AG10803 (cell line): ENCODE measurements at places on chromosomes 13 and 19.
A peak's percentile ranks its signal among the peaks of the same experiment; 100 is the strongest.

DNA sequence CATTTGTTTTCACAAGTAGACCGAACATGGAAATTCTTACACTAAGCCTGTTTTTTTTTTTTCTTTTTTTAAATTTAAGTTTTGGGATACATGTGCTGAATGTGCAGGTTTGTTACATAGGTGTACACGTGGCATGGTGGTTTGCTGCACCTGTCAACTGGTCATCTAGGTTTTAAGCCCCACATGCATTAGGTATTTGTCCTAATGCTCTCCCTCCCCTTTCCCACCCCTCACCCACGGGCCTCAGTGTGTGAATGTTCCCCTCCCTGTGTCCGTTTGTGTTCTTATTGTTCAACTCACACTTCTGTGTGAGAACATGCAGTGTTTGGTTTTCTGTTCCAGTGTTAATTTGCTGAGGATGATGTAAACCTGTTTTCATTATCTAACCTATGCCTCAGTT is 2.6 kb downstream of the NLRP4 start:
- DNase-seq = no peak

DNA sequence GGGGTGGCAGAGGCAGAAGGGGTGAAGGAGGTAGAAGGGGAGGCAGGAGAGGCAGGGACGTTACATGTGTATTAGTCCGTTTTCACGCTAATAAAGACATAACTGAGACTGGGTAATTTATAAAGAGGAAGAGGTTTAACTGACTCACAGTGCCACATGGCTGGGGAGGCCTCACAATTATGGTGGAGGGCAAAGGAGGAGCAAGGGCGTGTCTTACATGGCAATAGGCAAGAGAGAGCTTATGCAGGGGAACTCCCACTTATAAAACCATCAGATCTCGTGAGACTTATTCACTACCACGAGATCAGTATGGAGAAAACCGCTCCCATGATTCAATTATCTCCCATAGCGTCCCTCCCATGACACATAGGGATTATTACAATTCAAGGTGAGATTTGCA is 19.0 kb upstream of the ACOD1 start:
- DNase-seq = no peak

DNA sequence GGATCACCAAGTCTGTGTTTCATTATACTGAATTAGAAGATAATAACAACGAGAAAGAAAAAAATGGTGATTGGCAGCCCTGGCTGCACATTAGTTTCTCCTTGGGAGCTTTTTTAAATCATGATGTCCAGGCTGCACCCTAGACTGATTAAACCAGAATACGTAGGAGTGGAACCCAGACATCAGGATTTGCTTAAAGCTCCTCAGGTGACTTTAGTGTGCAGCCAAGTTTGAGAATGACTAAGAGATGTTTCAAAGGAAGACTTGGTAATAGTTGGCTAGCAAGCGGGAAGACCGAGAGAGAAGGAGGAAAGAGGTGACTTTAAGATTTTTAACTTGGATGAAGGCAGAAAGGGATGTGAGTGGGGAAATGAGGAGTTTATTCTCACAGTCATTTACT is 71.4 kb upstream of the SERP2 start:
- DNase-seq = no peak

DNA sequence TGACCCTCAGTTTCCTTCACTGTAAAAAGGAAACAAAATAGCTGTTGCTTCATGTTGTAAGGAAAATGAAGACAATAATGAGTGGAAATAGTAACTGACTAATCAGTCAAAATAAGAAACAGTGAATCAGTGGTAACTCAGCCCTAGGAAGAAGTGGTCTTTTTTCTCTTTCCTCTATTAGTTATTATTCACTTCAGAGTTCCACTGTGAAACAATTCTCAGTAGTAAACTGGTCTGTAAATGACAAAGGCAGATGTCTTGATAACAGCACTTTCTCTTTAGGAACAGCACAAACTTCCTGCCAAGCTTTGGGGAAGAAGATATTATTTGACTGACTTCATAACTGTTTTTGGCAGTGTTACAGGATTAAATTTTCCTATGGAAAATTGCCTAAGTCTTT is 600.5 kb upstream of the KLHL1 start:
- DNase-seq = no peak

DNA sequence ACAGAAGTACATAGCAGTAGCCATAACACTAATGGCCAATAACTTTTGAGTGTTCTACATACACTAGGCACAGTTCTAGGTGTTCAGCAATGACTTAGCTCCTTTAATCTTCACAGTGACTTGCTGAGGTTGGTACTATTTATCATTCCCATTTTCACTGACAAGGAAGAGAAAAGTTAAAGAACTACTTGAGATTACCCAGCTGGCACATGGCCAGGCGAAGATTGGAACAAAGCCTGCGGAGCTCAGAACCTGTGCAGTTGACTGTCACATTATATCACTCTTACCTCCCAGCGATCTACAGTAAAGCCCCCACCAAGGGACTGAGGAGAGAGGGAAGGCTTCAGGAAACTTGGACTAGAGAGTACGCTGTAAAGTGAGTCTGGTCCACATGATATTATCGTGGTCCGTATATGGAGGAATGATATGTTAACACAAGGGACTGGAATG is 42.4 kb upstream of the WDFY2 start:
- no peak for DNase-seq

- no peak for DNase-seq
Measured at GRCh38 chr19:18999016-18999758, 34.1 kb downstream of the SUGP2 start.

DNA sequence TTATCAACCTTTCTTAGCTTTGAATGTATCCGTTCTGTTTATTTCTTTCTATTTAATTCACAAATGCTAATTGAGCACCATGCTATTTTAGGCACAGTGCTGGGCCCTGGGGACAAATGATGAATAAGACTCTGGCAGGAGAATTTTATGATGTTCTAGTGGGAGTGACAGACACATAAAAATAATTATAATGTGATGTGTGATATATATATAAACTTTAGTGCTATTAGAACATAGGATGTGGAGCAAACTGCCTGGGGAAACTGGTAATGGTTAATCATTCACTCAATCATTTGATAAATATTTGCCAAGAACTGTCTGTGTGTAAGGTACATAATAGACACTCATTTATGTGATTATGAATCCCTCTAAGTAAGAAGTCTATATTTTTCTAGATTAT is 50.7 kb upstream of the FRY start:
- no peak for DNase-seq

GRCh38 chr13:37443538-37443937 is 155.0 kb downstream of the POSTN start:
- peak; percentile 96 for DNase-seq

DNA sequence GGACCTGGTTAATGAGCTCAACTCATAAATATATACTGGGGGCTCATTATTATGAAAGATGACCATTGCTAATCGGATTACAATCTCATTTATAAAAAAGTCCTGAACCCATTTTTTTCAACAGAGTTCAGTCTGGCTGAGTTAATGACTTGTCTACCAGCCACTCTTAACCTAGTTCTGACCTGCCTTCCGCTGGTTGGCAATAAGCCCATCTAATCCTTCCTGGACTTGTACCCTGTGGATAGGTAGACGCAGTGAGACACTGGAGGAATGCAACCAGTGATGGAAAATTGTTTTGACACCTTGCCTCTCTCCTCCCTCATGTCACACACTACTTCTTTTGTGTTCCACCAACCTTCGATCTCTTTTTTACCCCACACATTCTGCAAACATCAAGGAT is 279.9 kb downstream of the FOXO1 start:
- no peak for DNase-seq

- no peak for DNase-seq
Measured at GRCh38 chr13:80475718-80476117, 134.8 kb upstream of the SPRY2 start.

DNA sequence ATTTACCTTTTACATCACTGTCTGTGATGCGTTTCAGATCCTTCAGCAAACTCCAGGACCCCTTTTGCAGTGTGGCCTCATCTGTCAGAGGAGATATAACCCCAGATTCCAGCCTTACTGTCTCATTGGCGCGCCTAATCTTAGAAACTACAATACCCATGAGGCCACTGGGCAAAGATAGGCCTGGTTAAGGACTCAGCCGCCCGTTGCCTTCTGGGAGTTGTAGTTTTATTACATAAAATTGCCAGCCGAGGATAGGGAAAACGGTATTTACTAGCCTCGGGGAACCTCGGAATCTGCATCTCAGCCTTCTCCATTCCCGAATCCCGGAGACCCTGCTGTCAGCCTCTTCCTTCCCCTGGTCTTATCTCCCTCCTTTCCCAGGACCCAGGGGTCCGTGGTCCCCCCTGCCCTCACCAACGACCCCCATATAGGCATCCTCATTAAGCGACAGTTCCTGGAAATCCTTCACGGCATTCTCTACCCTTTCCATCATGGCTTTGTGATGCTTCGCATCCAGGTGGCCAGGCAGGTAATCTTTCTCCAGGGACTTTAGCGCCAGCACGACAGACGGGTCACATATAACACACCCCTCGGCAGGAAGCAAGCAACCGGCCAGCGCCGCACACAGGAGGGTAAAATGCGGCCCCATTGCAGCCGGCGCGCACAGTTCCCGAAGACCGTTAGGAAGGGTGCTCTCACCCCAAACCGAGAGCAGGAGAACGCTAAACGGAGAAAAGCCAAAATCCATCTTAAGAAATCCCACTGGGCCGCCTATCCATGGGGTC is 1.3 kb downstream of the IZUMO1 start:
- peak; percentile 43 for DNase-seq

DNA sequence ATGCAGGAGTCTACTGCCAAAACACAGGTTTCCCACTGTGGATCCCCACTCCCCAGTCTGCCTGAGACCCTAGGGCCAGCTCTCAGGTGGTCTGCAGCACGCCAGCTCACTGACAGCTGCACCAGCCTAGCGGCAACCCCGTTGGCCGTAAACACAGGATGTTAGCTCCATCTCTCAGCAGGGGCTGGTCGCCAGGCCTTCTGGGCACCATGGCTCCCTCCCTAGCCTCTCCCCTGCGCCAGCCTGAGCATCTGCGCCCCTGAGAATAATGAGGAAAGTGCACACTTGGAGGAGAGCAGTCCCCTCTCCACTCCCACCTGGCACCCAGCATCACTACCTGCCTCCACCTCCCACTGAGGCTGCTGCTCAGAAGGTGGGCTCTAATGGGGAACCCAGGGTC is 20.8 kb upstream of the EPHX3 start:
- DNase-seq = no peak

DNA sequence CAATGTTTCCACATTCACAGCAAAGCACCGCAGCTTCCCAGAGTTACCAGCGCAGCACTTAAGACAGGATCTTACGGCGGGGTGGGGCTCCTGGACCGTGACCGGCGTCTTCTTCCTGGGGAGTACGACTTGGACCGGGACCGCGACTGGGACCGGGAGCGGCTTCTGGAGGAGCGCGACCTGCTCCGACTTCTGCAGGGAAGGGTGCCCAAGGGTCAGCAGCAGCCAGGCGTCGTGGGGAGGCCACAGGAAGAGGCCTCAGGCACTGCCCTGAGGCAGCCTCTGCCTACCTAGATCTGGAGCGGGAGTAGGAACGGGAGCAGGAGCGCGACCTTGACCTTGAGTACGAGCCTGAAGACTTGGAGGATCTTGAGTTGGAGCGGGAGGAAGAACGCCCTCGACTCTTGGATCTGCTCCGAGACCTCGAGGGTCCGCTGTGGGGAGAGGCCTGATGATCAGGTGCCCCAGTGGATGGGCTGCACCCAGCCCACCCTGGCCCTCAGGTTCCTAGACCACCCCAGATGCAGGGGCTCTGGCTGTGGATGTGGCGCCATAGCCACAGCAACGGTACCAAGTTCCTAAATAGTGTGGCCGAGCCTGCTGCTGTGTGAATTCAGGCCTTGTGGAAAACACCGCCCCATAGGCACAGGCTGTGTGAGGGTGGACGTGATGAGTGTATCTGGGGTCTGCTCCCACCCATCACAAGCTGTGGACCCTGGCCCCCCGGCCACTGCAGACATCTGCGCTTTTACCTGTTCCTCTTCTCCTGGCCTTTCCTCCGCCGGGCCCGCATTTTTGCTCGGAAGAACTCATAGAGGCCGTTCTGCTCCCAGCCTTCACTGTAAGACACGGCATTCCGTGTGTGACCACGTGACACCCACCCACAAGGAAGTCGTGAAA is 21.9 kb downstream of the CHERP start:
- DNase-seq = no peak

GRCh38 chr19:28065026-28065425 is 1147.9 kb downstream of the UQCRFS1 start:
- peak; percentile 3 for DNase-seq
